ENCODE measurements at places on chromosomes 1 and 21. TPM values are rescaled to one million over a fixed set of nuclear protein-coding genes. Genes with fewer than 3 reads are reported as not detected.

CLDN17 gene
- not detected for polyA plus RNA-seq

DNA sequence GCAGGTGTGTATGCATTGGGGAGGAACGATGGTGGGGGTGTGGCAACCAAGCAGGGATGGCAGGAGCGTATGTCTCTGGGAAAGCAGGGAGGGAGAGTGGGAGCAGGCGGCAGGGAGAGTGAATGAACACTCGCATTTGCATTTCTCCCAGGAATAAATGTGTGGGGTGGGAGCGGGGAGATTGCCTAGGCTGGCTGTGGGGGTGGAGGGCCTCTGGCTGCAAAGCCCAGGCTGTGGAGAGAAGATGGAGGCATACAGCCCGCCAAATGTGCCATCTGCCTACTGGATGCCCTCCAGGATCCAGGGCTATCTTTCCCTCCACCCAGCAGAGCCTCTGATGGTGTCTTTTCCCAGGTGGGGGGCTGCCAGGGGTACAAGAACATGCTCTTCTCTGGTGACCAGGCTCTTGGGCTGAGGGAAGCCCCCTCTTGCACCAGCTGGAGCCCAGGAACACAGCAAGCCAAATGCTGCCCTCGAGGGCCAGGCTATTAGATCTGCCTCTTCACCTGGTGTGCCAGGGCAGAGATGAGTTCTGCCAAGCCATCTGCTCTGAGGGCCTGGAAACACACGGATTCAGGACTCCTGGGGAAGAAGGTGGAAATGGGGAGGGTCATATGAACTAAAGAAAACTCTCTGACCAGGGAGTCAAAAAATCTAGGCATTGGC lies 1.7 kb upstream of the OPTC start:
- DNase-seq, result no peak

DNA sequence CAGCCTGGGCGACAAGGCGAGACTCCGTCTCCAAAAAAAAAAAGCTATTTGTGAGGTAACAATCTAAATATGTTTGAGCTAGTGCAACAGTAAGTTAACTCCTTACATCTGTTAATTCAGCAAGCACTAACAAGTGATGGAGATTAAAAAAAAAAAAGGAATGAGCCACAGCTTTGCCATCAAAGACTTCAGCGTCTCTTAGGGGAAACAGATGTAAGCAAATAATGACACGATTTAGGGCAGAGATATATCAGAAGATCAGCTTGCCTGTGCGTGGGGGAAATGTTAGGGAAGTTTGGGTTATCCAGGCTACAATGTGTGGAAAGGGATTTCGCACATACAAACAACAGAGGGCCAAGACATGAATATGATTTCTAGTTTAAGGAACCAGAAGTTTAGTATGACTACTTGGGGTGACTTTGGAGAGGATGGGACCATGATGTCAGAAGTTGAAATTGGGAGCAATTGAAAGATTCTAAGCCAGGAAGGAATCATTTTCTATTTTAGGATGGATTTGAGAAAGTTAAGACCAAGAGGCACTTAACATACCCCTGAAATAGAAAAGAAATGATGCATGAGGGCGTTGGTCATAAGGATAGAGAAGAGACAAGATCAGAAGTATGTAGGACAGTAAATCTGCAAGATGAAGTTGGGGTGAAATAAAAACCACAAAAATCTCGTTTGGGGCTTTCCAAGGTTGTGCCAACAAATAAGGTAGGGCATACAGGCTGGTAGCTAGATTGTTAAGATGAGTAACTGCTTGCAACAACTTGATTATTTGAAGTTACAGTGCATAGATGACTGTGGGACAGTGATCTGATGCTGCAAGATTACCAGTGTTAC lies 2.4 kb upstream of the BRWD1 start:
- DNase-seq, result no peak

GRCh38 chr1:6822530-6823359 lies 37.5 kb downstream of the CAMTA1 start:
- DNase-seq, result peak; percentile 78

DNA sequence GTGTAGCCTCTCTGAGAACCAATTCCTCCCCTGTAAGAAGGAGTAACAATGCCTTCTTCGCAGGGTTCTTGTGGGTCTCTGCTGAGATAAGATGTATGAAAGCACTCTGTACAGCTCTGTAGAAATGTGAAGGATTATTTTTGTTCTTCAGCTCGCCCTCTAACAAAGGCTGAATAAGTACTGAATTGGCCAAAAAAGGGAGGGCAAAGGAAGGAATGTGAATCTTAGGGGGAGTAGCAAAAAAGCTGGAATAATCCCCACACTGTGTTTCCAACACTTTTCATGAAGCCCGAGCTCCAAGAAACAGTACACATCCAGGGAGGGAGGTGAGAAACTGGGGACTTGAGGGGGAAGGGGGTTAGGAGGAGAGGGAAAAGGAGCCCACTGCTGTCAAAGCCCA lies 14.0 kb upstream of the SLC41A1 start:
- no peak for DNase-seq

- DNase-seq, result no peak
These were observed 54.8 kb downstream of the RUNX3 start for GRCh38 chr1:24875257-24875656.

All from kidney (tissue), 22 donors.